Activated naive CD8-positive, alpha-beta T cell treated with anti-CD3 and anti-CD28 coated beads for 36 hours (primary cell): ENCODE measurements at places on chromosomes 5 and 9. TPM values are rescaled to one million over a fixed set of nuclear protein-coding genes. Genes with fewer than 3 reads are reported as not detected.

DNA sequence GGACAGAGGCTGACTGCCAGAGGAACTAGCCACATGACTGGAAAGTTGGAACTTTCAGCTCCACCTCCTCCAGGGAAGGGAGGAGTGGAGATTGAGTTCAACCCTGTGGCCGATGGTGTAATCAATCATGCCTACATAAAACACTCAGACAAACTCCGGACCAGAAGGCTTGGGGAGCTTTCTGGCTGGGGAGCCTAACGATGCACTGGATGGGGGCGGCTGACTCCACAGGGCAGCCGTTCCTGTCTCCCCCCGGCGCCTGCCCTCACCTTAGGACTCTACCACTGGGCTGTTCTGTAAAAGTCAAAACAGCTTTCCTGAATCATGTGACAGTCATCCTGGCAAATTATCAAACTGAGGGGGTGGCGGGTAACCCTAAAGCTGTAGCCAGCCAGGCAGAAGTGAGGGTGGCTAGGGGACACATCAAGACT lies 58.0 kb downstream of the GOLM1 start:
- H3K4me3 ChIP-seq = no peak overlapping the region
- no peaks in the 10 kb centered on the region for H3K4me1 ChIP-seq
- no peaks in the 10 kb centered on the region for H3K36me3 ChIP-seq

GRCh38 chr9:27414220-27414761 lies 109.8 kb upstream of the IFNK start:
- H3K27me3 ChIP-seq = no peaks in the 10 kb centered on the region
- no peak for DNase-seq
- H3K4me1 ChIP-seq = no peaks in the 10 kb centered on the region
- H3K36me3 ChIP-seq = no peaks in the 10 kb centered on the region
- H3K27ac ChIP-seq = no peak overlapping the region

NDUFS6 gene
- total RNA-seq = 40.5 TPM

GRCh38 chr5:83107692-83108420 lies 30.5 kb downstream of the XRCC4 start:
- no peak for DNase-seq
- H3K27ac ChIP-seq = no peak overlapping the region
- H3K27me3 ChIP-seq = no peaks in the 10 kb centered on the region

TCERG1 gene
- 131 TPM for total RNA-seq

ACER2 gene
- total RNA-seq = 1.3 TPM

SPAG8 gene
- 0.68 TPM for total RNA-seq

DNA sequence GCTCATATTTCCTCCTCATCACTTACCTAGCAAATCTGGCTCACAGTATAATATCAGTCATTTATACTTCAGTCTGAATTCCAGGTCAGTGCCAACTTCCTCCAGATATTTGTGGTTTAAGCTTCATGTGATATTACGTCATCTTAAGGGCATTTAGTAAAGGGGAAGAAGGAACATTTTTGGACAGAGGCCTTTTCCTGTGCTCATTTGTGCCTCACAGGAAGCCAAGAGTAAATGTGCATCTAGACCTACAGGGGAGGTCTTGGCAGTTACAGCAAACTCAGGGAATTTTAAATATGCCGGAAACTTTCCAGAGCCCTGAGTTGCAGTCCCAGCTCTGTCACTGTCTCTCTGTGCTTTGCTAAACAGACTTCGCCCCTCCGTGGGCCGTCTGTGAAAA lies 12.3 kb upstream of the KCNIP1 start:
- H3K27me3 ChIP-seq = peaks cover 11% of the 10 kb centered on the region
- H3K4me1 ChIP-seq = no peaks in the 10 kb centered on the region
- no peaks in the 10 kb centered on the region for H3K36me3 ChIP-seq
- no peak overlapping the region for H3K27ac ChIP-seq

GRCh38 chr9:36499174-36499890 lies 73.4 kb upstream of the MELK start:
- peaks cover 29% of the 10 kb centered on the region for H3K4me1 ChIP-seq
- H3K27me3 ChIP-seq = no peaks in the 10 kb centered on the region
- no peak overlapping the region for H3K27ac ChIP-seq
- no peak for DNase-seq
- H3K36me3 ChIP-seq = no peaks in the 10 kb centered on the region

GRCh38 chr5:39302472-39302871 lies 61.8 kb downstream of the C9 start:
- H3K4me3 ChIP-seq = no peak overlapping the region
- H3K27ac ChIP-seq = no peak overlapping the region
- peaks cover 3% of the 10 kb centered on the region for H3K27me3 ChIP-seq
- peaks cover 3% of the 10 kb centered on the region for H3K36me3 ChIP-seq
- DNase-seq = no peak

CACFD1 gene
- total RNA-seq = 1.4 TPM

DNA sequence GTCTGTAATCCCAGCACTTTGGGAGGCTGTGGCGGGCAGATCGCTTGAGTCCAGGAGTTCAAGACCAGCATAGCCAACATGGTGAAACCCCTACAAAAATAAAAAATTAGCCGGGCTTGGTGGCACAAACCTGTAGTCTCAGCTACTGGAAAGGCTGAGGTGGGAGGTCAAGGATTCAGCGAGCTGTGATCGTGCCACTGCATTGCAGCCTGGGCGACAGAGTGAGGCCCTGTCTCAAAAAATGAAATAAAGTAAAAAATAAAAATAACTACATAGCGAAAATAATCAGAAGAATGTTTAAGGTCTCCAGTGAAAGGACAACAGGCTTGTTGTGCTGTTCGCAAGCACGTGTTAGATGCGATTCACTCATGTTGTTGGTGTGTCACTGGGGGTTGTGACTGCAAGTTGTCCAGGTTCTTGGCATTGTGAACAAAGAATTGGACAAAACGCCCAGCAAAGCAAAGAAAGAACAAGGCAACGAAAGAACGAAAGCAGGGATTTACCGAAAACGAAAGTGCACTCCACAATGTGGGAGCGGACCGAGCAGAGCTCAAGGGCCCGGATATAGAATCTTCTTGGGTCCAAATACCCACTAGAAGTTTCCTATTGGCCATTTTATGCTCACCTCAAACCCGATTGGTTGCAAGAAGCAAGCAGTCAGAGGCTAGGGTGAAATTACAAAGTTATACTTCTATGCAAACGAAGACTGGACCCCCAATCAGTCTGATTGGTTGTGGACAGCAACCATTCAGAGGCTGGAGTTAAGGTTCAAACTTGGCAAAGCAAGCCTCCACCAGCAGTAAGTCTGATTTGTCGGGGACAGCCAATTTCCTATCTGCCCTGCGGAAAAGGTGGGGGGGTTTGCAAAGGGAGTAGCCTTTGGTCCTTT lies 844 bp upstream of the MCCC2 start:
- peak; percentile 25 for DNase-seq
- no peaks in the 10 kb centered on the region for H3K27me3 ChIP-seq
- H3K4me3 ChIP-seq = peak overlapping the region; percentile 97
- H3K4me1 ChIP-seq = peaks cover 33% of the 10 kb centered on the region
- H3K36me3 ChIP-seq = peaks cover 29% of the 10 kb centered on the region

F12 gene
- total RNA-seq = 5.6 TPM

DNA sequence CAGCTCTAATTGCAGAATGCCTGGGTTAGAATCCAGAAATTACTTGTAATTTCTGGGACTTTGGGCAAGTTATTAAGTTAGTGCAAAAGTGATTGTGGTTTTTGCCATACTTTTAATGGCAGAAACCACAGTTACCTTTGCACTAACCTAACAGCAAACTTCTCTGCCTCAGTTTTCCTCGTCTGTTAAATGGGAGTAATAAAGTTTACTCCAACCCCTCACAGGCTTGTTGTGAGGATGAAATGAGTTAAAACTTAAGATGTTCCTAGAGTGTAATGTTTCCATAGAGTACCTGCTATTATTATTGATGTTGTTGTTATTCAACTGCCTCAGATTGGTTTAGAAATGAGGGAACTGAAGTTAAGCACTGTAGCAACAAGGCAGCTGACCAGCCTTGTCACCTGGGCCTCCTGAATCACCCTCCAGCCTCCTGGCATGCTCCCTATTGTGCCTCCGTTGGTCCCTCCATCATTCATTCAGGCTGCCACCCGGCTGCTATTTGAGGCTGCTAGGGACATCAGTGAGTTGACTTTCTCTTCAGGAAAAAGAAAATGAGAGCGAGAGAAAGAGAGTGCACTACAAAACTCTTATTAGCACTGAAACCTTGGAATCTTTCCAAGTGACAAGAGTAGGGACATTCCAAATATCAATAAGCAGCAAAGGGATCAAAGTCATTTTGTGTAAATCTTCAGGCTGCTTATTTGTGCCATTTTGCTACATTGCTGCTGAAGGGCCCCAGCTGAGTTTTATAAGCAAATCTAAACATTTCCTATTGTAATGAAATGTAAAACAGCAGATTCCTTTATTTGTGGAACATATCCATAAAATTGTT lies 66.5 kb upstream of the TTC23L start:
- no peak overlapping the region for H3K27ac ChIP-seq
- H3K36me3 ChIP-seq = no peaks in the 10 kb centered on the region
- no peak for DNase-seq
- H3K27me3 ChIP-seq = peaks cover 32% of the 10 kb centered on the region
- H3K4me3 ChIP-seq = no peak overlapping the region
- no peaks in the 10 kb centered on the region for H3K4me1 ChIP-seq

GRCh38 chr9:130073373-130073772 lies 19.7 kb downstream of the GPR107 start:
- H3K4me3 ChIP-seq = no peak overlapping the region
- H3K27ac ChIP-seq = no peak overlapping the region
- peaks cover 31% of the 10 kb centered on the region for H3K4me1 ChIP-seq
- H3K36me3 ChIP-seq = peaks cover 16% of the 10 kb centered on the region

DNA sequence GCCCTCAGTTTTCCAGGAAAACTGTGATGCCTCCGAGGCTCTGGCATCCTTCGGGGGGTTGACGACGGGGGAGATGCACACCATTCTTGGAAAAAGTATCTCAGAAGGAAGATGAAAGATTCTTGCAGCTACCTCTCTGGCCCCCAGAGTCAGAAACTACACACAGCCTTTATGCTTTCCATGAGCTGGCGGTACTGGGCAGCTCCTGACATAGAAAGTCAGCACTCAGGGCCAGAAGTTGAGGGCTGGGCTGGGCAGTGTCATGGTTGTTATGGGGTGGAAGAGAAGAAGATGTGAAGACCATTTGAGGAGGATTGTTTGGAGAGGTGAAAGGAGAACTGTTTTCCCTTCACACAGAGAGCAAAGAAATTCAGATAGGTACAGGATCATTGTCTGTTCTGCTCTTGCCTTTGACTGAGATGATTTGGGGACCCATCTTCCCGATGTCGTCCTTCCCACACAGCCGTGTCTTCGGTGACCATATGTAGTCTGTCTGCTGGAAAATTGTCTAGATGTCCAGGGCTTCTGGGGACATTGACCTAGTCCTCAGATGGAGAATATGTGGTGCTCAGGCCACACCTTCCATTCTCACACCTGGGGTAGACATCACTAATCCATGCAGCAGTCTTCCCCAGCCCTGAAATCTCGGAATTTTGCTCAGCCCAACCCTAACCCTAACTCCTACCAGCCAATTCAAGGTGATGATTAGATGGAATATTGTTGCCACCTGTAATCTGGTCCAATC lies 237.1 kb downstream of the CACNA1B start:
- H3K27me3 ChIP-seq = no peaks in the 10 kb centered on the region
- DNase-seq = no peak
- H3K4me3 ChIP-seq = no peak overlapping the region
- H3K36me3 ChIP-seq = no peaks in the 10 kb centered on the region

TAF11L10 gene
- total RNA-seq = not detected

FCN1 gene
- total RNA-seq = not detected

UHRF2 gene
- 44.3 TPM for total RNA-seq

- peaks cover 13% of the 10 kb centered on the region for H3K27me3 ChIP-seq
- no peak overlapping the region for H3K27ac ChIP-seq
- DNase-seq = no peak
- no peak overlapping the region for H3K4me3 ChIP-seq
- peaks cover 6% of the 10 kb centered on the region for H3K4me1 ChIP-seq
These were observed 96.1 kb upstream of the DNAH5 start for GRCh38 chr5:14040542-14040941.

PCDHB4 gene
- not detected for total RNA-seq

- H3K27ac ChIP-seq = no peak overlapping the region
- H3K4me1 ChIP-seq = no peaks in the 10 kb centered on the region
- peaks cover 4% of the 10 kb centered on the region for H3K27me3 ChIP-seq
- H3K4me3 ChIP-seq = no peak overlapping the region
- DNase-seq = no peak
These were observed 1262.0 kb upstream of the DMAC1 start for GRCh38 chr9:9061627-9062026.

SH3TC2 gene
- total RNA-seq = not detected

WWC1 gene
- total RNA-seq = 1.5 TPM

DNA sequence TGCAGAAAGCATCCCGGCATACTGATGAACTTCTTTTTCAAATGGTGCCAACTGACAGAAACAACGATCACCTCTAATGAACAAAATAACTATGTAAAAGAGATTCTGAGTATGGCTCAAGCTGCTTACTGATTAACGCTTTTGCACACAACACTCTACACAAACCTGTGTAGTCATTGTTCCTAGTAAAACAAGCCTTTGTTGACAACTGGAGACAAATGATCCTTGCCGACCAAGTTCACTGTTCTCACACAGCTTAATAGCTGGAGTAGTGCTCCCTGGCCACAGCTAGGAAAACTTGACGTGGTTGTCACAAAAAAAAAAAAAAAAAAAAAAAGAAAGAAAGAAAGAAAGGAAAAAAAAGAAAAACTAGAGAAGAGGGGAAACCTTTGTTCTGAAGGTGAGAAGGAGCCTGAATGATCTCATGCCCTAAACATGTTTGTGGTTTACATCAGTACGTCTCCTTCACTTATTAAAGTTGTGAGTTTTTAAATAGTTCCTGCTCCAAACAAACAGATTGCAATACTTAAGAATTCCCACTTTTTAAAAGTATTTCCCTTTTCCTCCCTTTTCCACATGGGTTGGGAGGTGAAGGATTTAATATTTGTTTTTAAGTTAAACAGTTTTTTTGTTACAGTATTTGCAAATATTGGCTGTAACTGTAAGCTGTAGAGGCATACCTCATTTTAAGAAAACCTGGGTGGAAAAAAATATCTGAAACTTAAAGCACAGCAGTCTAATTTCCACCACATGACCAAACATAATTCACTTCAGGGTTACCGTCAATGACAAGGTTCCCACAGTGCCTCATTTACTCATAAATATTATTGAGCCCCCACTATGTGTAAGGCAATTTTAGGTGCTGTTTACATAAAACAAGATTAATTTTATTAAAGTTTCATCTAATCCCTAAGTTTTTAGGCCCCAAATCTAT lies 63.7 kb downstream of the GLIS3 start:
- H3K27me3 ChIP-seq = no peaks in the 10 kb centered on the region
- peaks cover 37% of the 10 kb centered on the region for H3K4me1 ChIP-seq
- peaks cover 7% of the 10 kb centered on the region for H3K36me3 ChIP-seq
- peak overlapping the region; percentile 72 for H3K27ac ChIP-seq
- no peak for DNase-seq
- peak overlapping the region; percentile 1 for H3K4me3 ChIP-seq
